ENCODE measurements at places on chromosomes 12 and 14.

DNA sequence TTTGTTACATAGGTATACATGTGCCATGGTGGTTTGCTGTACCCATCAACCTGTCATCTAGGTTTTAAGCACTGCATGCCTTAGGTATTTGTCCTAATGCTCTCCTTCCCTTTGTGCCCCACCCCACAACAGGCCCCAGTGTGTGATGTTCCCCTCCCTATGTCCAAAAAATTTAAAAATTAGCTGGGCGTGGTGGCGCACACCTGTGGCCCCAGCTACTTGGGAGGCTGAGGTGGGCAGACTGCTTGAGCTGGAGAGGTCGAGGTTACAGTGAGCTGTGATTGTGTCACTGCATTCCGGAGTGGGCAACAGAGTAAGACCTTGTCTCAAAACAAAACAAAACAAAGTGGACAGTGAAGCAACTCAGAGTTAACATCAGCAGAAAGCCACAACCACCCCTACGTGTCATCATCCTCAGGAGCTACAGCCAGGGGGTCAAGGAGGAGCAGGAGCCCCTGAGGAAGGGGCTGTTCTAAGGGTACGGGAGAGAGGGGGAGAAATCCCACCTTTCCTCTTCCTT lies 36.8 kb upstream of the SGPP1 start:
- DNase-seq: no peak

DNA sequence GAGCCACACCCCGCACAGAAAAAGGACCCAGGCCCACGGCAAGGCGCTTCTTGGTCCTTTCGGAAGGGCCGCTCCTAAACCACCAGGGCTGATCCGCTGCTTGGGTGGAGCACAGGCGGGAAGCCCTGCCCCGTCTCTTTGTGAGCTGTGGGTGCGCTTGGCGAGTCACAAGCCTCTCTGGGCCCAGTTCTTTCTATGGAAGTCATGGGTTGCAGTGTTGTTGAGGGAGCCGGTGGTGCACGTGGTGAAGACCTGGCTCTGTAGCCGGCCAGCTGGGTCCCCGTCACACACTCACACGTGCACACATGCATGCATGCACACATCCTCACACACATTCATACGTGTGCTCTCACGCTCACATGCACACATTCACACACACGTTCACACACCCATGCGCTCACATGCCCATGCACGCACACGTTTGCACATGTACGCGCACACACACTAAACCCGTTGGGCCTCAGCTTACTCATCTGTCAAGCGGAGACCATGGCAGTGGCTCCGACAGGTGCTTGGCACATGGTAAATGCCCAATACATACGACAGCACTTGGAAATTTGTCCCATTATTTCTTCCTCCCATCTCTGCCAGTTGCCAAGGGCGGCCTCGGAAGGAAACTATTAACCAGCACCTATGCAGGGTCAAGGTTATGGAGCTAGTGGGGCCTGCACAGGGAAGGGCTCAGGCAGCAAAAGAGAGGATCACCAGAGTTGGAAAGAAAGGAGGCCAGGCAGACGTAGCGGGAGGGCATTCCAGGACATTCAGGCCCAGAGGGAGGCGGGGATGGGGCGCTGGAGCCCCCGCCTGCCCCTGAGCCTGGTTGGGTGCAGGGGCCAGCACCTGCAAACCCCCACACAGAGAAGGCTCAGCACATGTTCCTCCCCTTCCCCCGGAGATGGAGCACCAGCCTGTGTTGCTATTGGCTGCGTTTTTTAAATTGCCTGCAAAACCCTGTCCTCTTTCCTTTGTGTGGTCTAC lies 96.9 kb downstream of the SETD3 start:
- no peak for DNase-seq

GRCh38 chr14:22122227-22122818 lies 448.7 kb upstream of the OR4E1 start:
- no peak for DNase-seq

GRCh38 chr14:54854181-54854580 lies 48.4 kb downstream of the GCH1 start:
- no peak for DNase-seq

DNA sequence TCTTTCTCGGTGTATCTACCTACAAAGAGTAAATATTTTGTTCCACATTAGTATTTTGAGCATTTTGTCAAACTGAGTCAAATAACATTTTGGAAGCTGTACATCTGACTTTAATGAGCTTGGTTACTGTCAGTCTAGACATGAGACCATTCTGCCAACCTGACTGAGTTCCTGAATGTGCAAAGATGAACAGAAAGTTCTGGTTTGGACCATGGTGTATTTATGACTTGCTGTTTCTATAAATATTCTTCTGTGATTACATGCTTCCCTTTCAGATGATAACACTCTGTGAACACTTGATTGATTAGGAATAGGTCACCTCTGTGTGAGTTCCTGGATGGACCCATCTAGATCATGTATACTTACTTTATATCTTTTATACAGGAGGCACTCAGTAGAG lies 827.8 kb downstream of the VRK1 start:
- DNase-seq: no peak

GRCh38 chr12:48932878-48933277 lies 7.6 kb upstream of the FKBP11 start:
- no peak for DNase-seq

DNA sequence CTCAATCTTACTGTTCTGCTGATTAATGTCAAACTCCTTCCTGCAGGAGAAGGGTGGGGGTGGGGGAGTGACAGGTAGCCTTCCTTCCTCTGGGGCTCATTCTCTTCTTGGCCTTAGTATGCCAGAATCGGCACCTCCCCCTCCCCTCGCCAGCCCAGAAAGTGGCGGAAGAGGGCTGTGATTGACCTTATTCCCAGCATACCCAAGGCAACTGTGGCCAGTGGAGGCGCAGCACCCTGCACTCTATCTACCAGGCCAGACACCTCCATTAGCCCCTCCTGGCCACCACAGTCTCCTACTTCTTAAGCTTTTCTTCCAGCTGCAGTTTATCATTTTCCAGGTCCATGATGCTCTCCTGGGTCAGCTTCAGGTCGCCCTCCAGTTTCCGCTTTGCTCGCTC lies 15.5 kb downstream of the MYH6 start:
- no peak for DNase-seq

DNA sequence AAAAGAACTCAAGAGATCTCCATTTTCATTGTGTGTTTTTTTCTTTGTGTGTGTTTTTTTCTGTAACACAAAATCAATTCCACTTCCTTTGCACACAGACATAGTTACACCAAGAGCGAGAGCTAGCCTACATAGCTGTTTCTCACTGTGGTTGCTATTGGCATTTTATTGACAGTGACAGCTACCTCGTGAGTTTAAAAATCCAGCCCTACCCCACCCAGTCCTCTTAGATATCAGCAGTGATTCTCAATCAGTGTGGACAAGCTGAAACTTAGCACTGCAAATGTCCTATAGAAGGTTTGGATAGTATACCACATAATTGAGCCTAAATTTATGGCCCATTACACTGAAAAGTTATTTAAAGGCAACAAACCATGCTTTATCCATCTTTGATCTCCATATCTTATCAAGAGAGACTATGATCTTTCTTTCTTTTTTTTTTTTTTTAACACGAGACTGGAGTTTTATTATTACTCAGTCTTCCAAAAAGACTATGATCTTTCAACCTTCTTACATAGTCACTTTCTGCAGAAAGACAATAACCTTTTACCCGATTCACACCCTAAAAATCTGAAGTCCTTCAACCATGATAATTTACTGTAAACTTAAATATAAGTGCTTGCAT lies 46.8 kb downstream of the ATP2B1 start:
- no peak for DNase-seq

DNA sequence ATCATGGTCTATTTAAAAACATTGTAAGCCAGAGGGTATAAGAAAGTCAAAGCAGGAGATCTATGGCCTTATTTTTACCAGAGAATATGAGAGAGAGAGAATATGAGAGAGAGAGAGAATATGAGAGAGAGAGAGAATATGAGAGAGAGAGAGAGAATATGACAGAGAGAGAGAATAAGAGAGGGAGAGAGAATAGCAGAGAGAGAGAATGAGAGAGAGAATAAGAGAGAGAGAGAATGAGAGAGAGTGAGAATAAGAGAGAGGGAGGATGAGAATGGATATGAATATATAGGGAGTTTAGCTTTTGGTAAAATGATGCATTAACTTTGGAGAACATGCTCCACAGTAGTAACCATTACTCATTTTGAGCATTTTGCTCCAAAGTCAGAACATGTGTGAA lies 48.0 kb upstream of the ALG10B start:
- DNase-seq: no peak

- DNase-seq: no peak
Measured at GRCh38 chr14:98932431-98933325, 339.3 kb downstream of the BCL11B start.

Measured in activated CD4-positive, alpha-beta T cell treated with anti-CD3 and anti-CD28 coated beads, Interleukin-2, amount 50 U/mL, for 1 hour (primary cell).